Heart right ventricle (tissue), 16 donors: ENCODE measurements at places on chromosomes 13 and 19.

DNA sequence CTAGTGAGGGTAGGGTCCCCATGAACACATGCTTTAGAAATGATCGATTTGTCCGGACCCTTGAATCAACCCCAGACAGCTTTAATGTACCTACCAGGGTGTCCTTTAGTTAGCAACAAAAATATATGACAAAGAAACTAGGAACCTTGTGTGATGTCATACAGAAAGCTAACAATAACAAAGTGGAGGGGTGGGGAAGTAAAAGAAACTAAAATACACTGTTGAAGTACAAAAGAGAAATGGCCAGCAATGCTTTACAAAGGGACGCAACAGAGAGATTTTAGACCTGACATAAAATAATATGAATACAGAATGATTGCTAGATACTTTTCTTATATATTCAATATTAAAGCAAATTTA, 40.0 kb downstream of the DZIP1 start:
- H3K27ac ChIP-seq: no peak overlapping the region
- H3K4me3 ChIP-seq: no peak overlapping the region

DNA sequence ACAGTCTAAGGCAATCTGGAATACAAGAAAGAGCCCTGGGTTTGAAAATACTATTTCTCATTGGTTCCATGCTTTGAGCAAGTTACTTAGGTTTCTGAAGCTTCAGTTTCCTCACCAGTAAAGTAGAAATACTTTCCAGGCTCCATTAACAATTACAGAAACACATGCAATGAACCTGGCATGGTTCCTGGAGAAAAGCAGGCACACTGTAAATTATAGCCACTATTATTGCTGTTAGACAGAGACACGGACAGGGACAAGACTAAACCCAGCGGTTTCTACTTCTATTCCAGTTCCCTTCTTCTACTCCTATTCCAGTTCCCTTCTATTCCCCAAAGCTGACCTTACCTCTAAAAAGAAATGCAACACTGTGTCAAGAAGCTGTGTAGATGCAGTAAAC, 41.2 kb downstream of the MIPEP start:
- no peak for DNase-seq
- H3K4me1 ChIP-seq: peaks cover 5% of the 10 kb centered on the region
- H3K4me3 ChIP-seq: no peak overlapping the region
- no peaks in the 10 kb centered on the region for H3K36me3 ChIP-seq
- H3K27me3 ChIP-seq: no peaks in the 10 kb centered on the region

DNA sequence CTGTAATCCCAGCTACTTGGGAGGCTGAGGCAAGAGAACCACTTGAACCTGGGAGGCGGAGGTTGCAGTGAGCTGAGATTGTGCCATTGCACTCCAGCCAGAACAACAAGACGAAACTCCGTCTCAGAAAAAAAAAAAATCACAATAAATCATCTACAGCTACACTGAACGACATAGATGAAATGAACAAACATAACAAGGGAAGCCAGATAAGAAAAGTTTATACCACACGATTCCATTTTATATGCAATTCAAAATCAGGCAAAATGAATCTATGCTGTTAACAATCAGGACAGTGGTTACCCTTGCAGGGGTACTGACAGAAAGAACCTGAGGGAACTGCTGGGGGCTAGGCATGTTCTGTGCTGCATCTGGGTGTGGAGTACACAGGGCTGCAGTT, 5.7 kb downstream of the XRCC1 start:
- H3K36me3 ChIP-seq: no peaks in the 10 kb centered on the region
- no peak overlapping the region for H3K27ac ChIP-seq
- H3K4me1 ChIP-seq: peaks cover 5% of the 10 kb centered on the region
- DNase-seq: no peak

DNA sequence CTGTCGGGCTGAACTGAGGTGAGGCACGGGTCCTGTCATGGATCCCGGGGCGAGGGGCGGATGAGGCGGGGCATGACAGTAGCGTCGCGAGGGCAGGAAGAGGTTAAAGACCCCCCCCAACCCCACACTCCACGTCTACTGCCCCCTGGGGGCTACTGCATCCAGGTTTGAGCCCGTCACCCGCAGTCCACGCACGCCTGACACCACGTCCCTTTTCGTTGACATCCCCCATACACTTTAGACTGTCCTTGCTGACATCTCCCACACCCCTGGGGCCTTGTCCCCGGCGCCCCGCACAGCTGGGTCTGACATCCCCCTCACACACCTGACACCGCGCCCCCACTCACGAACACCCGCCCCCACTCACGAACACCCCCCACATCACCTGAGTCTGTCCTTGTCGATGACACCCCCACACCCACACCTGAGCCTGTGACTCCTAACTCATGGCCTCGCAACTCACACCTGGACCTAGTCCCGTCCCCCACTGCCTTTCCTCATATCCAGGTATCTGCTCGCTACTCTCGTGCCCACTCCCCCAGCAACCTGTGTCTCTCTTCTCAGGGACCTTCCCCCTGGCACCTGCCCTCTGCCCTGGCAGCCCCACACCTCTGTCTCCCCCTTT, 416 bp downstream of the SLC25A42 start:
- H3K27ac ChIP-seq: peak overlapping the region; percentile 80
- peak overlapping the region; percentile 82 for H3K4me3 ChIP-seq
- H3K27me3 ChIP-seq: no peaks in the 10 kb centered on the region
- peak; percentile 14 for DNase-seq

GRCh38 chr13:91142572-91142971, 204.9 kb upstream of the MIR17HG start:
- no peak for DNase-seq
- no peaks in the 10 kb centered on the region for H3K27me3 ChIP-seq
- H3K4me3 ChIP-seq: no peak overlapping the region
- H3K36me3 ChIP-seq: no peaks in the 10 kb centered on the region
- H3K27ac ChIP-seq: no peak overlapping the region
- peaks cover 26% of the 10 kb centered on the region for H3K4me1 ChIP-seq

GRCh38 chr19:47122359-47123335, 8.0 kb upstream of the SAE1 start:
- DNase-seq: no peak
- no peaks in the 10 kb centered on the region for H3K4me1 ChIP-seq
- no peak overlapping the region for H3K27ac ChIP-seq
- H3K36me3 ChIP-seq: no peaks in the 10 kb centered on the region

GRCh38 chr19:16860118-16860517, 28.7 kb upstream of the F2RL3 start:
- no peak for DNase-seq
- H3K4me3 ChIP-seq: no peak overlapping the region
- peaks cover 20% of the 10 kb centered on the region for H3K36me3 ChIP-seq
- no peaks in the 10 kb centered on the region for H3K4me1 ChIP-seq
- H3K27ac ChIP-seq: no peak overlapping the region
- H3K27me3 ChIP-seq: no peaks in the 10 kb centered on the region

- H3K27ac ChIP-seq: peak overlapping the region; percentile 59
- H3K4me1 ChIP-seq: peaks cover 40% of the 10 kb centered on the region
- H3K36me3 ChIP-seq: no peaks in the 10 kb centered on the region
These were observed 200.2 kb downstream of the COL4A1 start for GRCh38 chr13:110106726-110107125.

GRCh38 chr13:91693466-91693865, 295.0 kb downstream of the GPC5 start:
- no peaks in the 10 kb centered on the region for H3K36me3 ChIP-seq
- no peaks in the 10 kb centered on the region for H3K27me3 ChIP-seq
- H3K4me1 ChIP-seq: no peaks in the 10 kb centered on the region
- DNase-seq: no peak
- no peak overlapping the region for H3K4me3 ChIP-seq
- H3K27ac ChIP-seq: no peak overlapping the region

- H3K4me1 ChIP-seq: peaks cover 35% of the 10 kb centered on the region
- H3K36me3 ChIP-seq: no peaks in the 10 kb centered on the region
- no peaks in the 10 kb centered on the region for H3K27me3 ChIP-seq
- DNase-seq: peak; percentile 88
- H3K27ac ChIP-seq: peak overlapping the region; percentile 80
- peak overlapping the region; percentile 25 for H3K4me3 ChIP-seq
These were observed 5.2 kb upstream of the ZNF579 start for GRCh38 chr19:55585658-55586339.

- H3K27ac ChIP-seq: no peak overlapping the region
- no peaks in the 10 kb centered on the region for H3K27me3 ChIP-seq
- H3K4me1 ChIP-seq: peaks cover 5% of the 10 kb centered on the region
- DNase-seq: no peak
- no peaks in the 10 kb centered on the region for H3K36me3 ChIP-seq
These were observed 496.4 kb downstream of the LMO7 start for GRCh38 chr13:76132532-76132931.

GRCh38 chr19:37098570-37098969, 20.3 kb downstream of the ZNF420 start:
- peaks cover 93% of the 10 kb centered on the region for H3K36me3 ChIP-seq
- H3K27me3 ChIP-seq: no peaks in the 10 kb centered on the region
- no peak overlapping the region for H3K4me3 ChIP-seq
- no peak overlapping the region for H3K27ac ChIP-seq

GRCh38 chr19:29779921-29780320, 31.9 kb upstream of the CCNE1 start:
- no peaks in the 10 kb centered on the region for H3K36me3 ChIP-seq
- no peak for DNase-seq
- H3K4me3 ChIP-seq: no peak overlapping the region
- H3K4me1 ChIP-seq: no peaks in the 10 kb centered on the region

GRCh38 chr13:48429886-48430285, 17.0 kb upstream of the LPAR6 start:
- H3K27me3 ChIP-seq: no peaks in the 10 kb centered on the region
- peaks cover 63% of the 10 kb centered on the region for H3K4me1 ChIP-seq
- no peak overlapping the region for H3K27ac ChIP-seq

DNA sequence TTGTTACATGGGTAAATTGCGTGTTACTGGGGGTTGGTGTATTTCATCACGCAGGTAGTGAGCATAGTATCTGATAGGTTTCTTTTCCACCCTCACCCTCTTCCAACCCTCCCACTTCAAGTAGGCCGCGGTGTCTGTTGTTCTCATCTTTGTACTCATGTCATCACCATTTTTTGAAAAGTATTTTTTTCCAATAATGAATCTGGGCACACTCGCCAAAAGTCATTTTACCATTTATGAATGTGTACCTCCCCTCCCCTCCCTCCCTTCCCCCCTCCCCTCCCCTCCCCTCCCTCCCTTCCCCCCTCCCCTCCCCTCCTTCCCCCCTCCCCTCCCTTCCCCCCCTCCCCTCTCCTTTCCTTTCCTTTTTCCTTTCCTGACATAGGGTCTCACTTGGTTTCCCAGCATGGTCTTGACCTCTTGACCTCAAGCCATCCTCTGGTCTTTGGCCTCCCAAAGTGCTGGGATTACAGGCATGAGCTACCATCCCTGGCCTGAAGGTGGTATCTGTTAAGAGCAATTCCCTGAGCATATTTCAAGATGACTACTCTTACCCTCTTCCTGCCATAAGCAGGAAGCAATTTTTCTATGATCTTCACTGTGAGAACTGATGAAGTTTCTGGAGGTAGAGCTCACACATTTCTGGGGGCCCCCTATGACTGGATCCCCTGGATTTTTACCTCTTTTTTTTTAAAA, 15.7 kb downstream of the ZNF627 start:
- H3K36me3 ChIP-seq: peaks cover 16% of the 10 kb centered on the region
- H3K4me1 ChIP-seq: no peaks in the 10 kb centered on the region
- no peak overlapping the region for H3K27ac ChIP-seq
- DNase-seq: no peak
- H3K4me3 ChIP-seq: no peak overlapping the region
- no peaks in the 10 kb centered on the region for H3K27me3 ChIP-seq

- peak overlapping the region; percentile 84 for H3K4me3 ChIP-seq
- no peaks in the 10 kb centered on the region for H3K27me3 ChIP-seq
- H3K27ac ChIP-seq: peak overlapping the region; percentile 100
- H3K4me1 ChIP-seq: peaks cover 76% of the 10 kb centered on the region
- DNase-seq: no peak
These were observed 2.2 kb downstream of the ANKRD10 start for GRCh38 chr13:110912651-110913051.

- no peak for DNase-seq
- H3K27ac ChIP-seq: no peak overlapping the region
- H3K27me3 ChIP-seq: no peaks in the 10 kb centered on the region
- no peaks in the 10 kb centered on the region for H3K4me1 ChIP-seq
- no peak overlapping the region for H3K4me3 ChIP-seq
These were observed 83.9 kb downstream of the OLFM4 start for GRCh38 chr13:53112522-53112921.

GRCh38 chr13:74443631-74444030, 309.4 kb upstream of the KLF12 start:
- peaks cover 3% of the 10 kb centered on the region for H3K4me1 ChIP-seq
- no peak overlapping the region for H3K27ac ChIP-seq
- H3K36me3 ChIP-seq: no peaks in the 10 kb centered on the region
- DNase-seq: no peak
- no peaks in the 10 kb centered on the region for H3K27me3 ChIP-seq

DNA sequence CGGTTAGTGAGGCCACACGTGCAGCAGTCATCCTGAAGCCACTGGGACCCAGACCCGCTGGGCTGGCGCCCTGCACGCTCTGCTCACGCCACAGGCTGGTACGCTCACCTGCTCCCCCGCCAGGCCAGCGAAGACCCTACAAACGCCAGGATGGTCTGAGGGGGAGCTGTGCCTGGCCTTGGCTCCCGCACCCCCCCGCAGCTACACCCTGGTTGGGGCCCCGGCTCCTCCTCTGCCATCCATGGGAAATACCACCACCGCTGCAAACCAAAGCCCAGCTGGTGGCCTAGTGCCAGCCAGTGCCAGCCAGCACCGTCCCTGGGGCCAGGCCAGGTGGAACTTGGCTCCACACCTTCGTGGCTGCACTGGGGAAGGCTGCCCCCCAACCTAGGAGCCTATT, 23.3 kb upstream of the CACTIN start:
- H3K27me3 ChIP-seq: no peaks in the 10 kb centered on the region
- no peak overlapping the region for H3K27ac ChIP-seq
- H3K4me3 ChIP-seq: no peak overlapping the region
- peaks cover 28% of the 10 kb centered on the region for H3K36me3 ChIP-seq

- H3K36me3 ChIP-seq: peaks cover 33% of the 10 kb centered on the region
- H3K4me1 ChIP-seq: peaks cover 82% of the 10 kb centered on the region
- DNase-seq: no peak
- H3K27me3 ChIP-seq: no peaks in the 10 kb centered on the region
These were observed 514 bp downstream of the PCID2 start for GRCh38 chr13:113207890-113208420.

GRCh38 chr13:95643571-95643935, 953 bp downstream of the DZIP1 start:
- peaks cover 54% of the 10 kb centered on the region for H3K27me3 ChIP-seq
- DNase-seq: no peak

DNA sequence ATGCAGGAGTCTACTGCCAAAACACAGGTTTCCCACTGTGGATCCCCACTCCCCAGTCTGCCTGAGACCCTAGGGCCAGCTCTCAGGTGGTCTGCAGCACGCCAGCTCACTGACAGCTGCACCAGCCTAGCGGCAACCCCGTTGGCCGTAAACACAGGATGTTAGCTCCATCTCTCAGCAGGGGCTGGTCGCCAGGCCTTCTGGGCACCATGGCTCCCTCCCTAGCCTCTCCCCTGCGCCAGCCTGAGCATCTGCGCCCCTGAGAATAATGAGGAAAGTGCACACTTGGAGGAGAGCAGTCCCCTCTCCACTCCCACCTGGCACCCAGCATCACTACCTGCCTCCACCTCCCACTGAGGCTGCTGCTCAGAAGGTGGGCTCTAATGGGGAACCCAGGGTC, 20.8 kb upstream of the EPHX3 start:
- peak overlapping the region; percentile 72 for H3K27ac ChIP-seq
- H3K36me3 ChIP-seq: peaks cover 69% of the 10 kb centered on the region
- peaks cover 63% of the 10 kb centered on the region for H3K4me1 ChIP-seq
- H3K4me3 ChIP-seq: no peak overlapping the region

GRCh38 chr19:30120860-30121484, 178.9 kb downstream of the URI1 start:
- H3K36me3 ChIP-seq: no peaks in the 10 kb centered on the region
- no peak overlapping the region for H3K4me3 ChIP-seq
- H3K27me3 ChIP-seq: peaks cover 20% of the 10 kb centered on the region
- DNase-seq: no peak
